Stimulated activated CD4-positive, alpha-beta T cell treated with anti-CD3 and anti-CD28 coated beads, TNF-alpha, amount 100 ng/mL, for 4 hours (primary cell): ENCODE measurements at places on chromosomes 4 and X.

- DNase-seq = no peak
Measured at GRCh38 chr4:16259889-16260246, 33.6 kb upstream of the TAPT1 start.

GRCh38 chr4:150322646-150323045, 244.4 kb downstream of the DCLK2 start:
- DNase-seq = no peak

- no peak for DNase-seq
Measured at GRCh38 chr4:150286656-150287055, 208.4 kb downstream of the DCLK2 start.

DNA sequence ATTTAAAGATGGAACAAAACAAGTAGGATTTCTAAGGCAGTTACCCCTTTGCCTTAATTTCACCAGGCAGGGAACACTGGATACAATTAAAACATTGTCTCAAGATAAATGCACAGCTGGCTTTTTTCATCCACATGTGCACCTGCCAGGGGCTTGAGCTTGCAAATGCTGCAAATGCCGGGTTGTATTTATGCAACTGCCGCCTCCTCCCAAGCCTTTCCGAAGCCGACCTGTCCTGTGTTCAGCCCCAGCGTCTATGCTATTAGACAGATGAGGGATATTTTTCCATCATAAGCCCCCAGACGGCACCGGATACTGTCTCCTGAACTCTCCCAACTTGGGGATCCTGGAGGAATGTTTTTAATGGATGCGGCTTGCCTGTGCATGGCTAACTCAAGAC, 251.6 kb downstream of the CRLF2 start:
- DNase-seq = no peak

DNA sequence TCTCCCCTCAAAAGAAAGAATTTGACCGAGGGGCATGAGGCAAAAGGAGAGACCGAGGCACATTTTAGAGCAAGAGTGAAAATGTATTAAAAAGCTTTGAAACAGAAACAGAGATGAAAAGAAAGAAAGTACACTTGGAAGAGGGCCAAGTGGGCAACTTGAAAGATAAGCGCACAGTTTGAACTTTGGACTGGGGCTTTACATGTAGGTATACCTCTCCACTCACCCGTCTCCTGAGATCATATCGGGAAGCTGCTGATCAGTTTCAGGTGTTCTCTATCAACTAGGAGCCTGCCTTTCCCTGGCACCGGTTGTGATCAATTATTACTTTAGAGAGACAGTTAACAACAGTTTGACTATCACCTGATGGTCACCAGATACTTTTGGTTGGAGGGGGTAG, 2666.5 kb downstream of the ARAP2 start:
- no peak for DNase-seq

GRCh38 chrX:21374163-21374993, at the start of gene CNKSR2:
TSS of gene CNKSR2 (plus strand) at chrX:21374418. CDS start at chrX:21374898, 480 bp downstream.
- DNase-seq = peak; percentile 50

- DNase-seq = no peak
Measured at GRCh38 chr4:153332936-153333335, 11.6 kb upstream of the MND1 start.

- no peak for DNase-seq
Measured at GRCh38 chr4:121227341-121227792, 63.2 kb upstream of the TNIP3 start.

GRCh38 chrX:134671294-134671693, 13.0 kb upstream of the PLAC1 start:
- no peak for DNase-seq

DNA sequence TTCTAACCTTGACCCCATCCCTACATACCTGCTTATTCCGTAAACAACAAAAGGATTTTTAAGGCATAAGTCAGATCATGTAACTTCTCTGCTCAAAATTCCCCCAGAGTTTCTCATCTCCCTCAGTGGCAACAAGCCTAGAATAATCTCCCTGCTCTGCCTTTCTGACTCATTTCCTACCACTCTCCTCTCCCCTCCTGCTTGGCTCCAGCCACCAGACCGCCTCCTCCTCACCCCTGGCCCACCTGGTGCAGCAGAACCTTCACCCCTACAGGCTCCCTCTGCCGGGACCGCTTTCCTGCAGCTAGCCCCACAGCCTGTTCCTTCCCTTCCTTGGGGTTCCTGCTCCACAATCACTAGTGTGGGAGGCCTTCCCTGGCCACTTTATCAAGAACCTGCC, 32.1 kb downstream of the TSPAN5 start:
- DNase-seq = no peak

GRCh38 chr4:36207831-36208520, 36.3 kb downstream of the ARAP2 start:
- DNase-seq = no peak

DNA sequence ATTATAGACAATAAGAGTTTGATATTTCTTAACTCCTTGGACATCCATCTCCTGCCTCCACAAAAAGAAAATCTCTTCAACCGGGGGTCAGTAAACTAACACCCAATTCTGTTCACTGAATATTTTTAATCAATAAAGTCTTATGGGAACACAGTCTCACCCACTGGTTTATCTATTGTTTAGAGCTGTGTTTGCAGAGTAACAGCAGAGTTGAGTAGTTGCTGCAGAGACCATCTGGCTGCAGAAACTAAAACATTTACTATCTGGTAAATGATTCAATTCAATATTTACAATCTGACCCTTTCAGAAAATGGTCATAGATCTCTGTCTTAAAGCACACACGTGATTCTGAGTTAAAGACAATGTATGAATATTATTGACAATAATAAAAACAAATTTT, 94.0 kb downstream of the TMA16 start:
- DNase-seq = no peak

- no peak for DNase-seq
Measured at GRCh38 chr4:53537606-53538005, 53.7 kb downstream of the LNX1 start.

DNA sequence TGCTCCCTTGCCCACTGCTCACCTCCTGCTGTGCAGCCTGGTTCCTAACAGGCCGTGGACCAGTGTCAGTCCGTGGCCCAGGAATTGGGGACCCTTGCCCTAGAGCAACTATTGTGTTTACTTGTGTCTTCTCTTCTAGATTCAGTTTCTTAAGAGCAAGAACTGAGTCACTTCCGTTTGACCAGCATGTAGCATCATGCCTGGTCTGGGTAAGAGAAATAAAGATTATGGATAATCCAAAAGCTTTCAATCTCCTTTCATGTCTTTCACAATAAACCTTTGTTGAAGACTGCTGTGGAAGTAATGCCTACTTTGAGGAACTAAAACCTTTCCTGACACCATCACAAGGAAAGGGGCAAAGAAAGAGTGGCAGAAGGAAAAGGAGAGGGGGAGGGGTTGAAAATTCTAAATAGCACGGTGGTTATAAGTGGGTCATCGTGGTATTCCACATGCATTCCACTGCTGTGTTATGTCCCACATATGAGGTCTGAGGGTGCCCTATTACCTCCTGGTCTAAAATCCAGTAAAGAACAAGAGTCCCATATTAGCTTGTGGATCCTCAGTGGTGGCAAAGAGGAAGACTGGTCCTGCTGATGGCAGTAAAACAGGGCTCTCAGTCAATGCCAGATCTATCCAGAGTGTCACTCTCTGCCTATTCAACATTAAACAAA, 133.4 kb downstream of the RASL11B start:
- DNase-seq = no peak

DNA sequence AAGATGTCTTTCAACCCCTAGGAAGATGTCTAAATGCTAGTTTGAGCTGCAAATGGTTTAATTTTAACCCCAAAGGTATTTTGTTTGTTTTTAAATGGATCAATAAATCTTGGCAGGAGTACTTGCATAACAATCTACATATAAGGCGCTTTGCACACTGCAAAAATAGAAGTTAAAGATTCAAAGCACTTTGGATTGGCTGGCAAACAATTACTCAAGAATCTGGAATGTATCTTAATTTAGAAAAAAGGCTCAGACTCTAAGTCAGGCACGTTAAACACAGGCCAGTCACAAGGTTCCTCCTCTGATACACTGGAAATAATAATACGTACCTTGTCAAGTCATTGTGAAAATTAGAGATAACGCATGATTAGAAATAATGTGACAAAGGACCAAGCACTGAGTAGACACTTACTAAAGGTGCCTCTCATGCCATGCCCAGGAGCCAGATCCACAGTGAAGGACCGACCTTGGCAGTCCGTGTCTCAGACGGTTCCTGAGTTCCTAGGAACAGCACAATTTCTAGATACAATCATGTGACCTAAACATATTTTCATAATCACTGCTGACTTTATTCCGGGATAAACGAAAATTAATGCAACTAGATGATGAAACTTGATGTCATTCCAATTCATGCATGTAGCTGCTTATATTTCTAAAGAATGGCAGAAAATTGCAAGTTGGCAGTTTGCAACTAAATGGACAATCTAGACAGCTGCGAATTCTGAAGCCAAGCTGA, 49.6 kb downstream of the PROM1 start:
- no peak for DNase-seq

GRCh38 chrX:48306175-48306574, 50.3 kb downstream of the SSX3 start:
- DNase-seq = no peak
